Activated CD4-positive, alpha-beta T cell treated with anti-CD3 and anti-CD28 coated beads, Interleukin-2, amount 10 ng/mL, durations not matched to agents 24 days and 14 days (primary cell): ENCODE measurements at places on chromosomes 1 and 21. TPM values are rescaled to one million over a fixed set of nuclear protein-coding genes. Genes with fewer than 3 reads are reported as not detected.

GRCh38 chr1:61461406-61462384 lies 263.2 kb downstream of the TM2D1 start:
- DNase-seq, result no peak

DNA sequence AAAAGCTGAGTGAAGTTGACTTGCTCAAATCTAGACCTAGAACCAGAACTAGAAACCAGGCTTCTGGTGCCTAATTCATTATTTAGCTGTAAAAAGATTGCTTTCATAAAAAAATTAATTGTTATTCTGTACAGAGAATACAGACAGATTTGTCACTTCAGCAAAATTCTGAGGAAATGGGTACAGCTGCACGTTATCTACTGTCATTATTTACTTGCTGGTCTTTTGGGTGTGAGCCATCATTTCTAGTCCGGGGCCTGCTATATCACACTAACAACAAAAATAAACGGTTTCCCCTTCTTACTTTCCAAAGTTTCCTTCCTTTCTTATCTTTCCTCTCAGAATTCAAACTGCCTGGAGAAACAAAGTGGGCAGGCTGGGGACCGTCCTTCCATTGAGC lies 68.3 kb downstream of the PTGER3 start:
- no peak for DNase-seq

- no peak for DNase-seq
Observed at GRCh38 chr1:12464598-12465056, 153.4 kb downstream of the DHRS3 start.

GRCh38 chr1:192153276-192153675 lies 5.0 kb upstream of the RGS18 start:
- DNase-seq, result no peak

- DNase-seq, result no peak
Observed at GRCh38 chr1:67496329-67496728, 66.1 kb upstream of the SERBP1 start.

DNA sequence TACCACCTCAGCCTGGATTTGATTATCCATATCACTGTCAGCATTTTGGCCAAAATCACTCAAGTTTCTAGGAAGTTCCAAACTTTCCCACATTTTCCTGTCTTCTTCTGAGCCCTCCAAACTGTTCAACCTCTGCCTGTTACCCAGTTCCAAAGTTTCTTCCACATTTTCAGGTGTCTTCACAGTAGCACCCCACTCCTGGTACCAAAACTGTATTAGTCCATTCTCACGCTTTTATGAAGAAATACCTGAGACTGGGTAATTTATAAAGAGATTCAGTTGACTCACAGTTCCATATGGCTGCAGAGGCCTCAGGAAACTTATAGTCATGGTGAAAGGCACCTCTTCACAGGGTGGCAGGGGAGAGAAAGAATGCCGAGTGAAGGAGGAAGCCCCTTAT lies 39.4 kb downstream of the STXBP3 start:
- no peak for DNase-seq

Gene OR2T11
- not detected in 2 replicates for total RNA-seq

Gene AQP10
- not detected in 2 replicates for total RNA-seq

Gene FGR
- 0.19 and 0.21 TPM in 2 replicates for total RNA-seq

Gene RNF11
- total RNA-seq, result 24.6 and 33.6 TPM in 2 replicates
